ENCODE measurements at places on chromosomes 11 and 22. TPM values are rescaled to one million over a fixed set of nuclear protein-coding genes. Genes with fewer than 3 reads are reported as not detected.
A peak's percentile ranks its signal among the peaks of the same experiment; 100 is the strongest.

Gene SLC6A5
- total RNA-seq, result not detected

Gene NUP160
- 98.6 TPM for total RNA-seq

Gene RFPL1
- not detected for total RNA-seq

Gene TOP3B
- 51.9 TPM for total RNA-seq

Gene TMEM45B
- total RNA-seq, result 0.24 TPM

Gene HBG2
- not detected for total RNA-seq

Gene ACRV1
- not detected for total RNA-seq

Gene OR10D3
- total RNA-seq, result not detected

Gene GP1BB
- total RNA-seq, result not detected

GRCh38 chr11:108916290-108916689, 251.4 kb downstream of the DDX10 start:
- no peak for DNase-seq

DNA sequence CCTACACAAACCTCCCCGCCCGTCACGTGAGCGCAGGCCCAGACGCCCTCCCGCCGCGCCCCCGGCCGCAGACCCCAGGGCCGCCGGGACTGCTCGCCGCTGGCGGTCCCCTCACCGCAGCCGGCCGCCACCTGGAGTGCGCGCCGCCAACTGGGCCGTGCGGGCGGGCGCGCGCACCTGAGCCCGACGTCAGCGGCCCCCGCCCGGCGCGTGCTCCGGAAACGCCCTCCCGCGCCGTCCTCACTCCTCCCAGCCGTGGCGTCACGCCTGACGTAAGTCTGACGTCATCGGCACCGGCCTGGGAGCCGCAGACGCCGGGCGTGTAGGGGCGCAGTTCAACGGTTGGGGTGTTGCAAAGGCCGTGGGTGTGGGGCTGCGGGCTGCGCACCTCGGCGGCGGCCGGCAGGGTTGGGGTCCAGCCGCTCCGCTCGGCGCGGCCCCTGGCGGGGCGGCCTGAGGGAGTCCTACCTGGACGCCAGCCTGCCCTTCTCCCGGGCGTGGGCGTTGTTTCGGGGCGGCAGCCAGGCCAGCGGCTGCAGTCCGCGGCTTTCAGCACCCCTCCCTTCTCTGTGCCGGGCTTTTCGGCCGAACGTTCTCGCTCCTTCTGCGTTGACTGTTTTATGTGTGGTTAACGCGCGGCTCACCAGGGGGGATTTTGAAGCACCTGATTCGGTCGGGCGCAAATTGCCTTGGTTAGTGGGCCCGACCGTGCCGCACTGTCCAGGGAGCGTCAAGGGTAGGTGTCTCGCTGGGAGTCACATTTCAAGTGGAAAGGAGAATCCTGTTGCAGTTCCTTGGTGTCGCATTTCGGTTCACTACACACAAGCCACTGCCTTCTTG, at the start of gene JOSD1:
TSS of gene JOSD1 (minus strand) at position 155 of the 840 bp plus-strand sequence. CDS start 956 bp downstream, outside the sequence.
- DNase-seq, result peak; percentile 98

DNA sequence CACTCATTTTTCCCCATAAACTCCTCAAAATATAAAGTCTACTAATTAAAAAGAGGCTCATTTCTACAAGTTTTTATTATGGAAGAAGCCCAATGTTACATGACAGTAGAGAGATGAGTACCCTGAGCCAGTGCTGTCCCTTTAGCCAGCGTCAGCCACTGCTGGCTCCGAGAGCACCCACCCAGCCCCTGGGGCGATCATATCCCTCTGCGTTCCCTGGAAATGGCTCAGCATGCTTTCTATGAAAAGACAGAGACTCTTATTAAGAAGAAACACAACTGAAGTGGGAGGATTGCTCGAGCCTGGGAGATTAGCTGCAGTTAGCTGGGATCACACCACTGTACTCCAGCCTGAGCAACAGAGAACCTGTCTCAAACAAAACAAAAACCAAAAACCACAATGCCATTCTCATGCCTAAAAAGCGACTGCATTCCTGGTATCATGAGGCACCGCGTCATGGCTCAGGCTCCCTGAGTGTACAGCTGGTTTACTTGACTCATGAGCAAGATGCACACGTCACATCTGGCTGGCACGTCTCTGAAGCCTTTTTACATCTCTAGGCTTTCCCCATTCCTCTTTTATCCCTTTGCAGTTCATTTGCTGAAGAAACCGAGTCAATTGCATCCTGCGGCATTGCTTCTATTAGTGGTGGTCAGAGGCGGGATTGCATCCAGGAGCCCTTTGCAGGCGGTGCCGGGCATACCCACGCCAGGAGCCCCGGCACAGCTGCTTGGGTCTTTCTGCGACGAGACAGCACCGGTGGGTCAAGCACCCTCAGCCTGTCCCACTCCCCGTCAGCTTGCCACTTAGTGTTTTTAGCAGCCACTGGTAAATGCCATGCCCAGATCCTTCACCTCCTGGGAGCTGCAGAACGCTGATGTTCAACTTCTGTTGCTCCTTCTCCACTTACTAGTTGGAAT, 119.9 kb downstream of the CTTN start:
- no peak for DNase-seq

DNA sequence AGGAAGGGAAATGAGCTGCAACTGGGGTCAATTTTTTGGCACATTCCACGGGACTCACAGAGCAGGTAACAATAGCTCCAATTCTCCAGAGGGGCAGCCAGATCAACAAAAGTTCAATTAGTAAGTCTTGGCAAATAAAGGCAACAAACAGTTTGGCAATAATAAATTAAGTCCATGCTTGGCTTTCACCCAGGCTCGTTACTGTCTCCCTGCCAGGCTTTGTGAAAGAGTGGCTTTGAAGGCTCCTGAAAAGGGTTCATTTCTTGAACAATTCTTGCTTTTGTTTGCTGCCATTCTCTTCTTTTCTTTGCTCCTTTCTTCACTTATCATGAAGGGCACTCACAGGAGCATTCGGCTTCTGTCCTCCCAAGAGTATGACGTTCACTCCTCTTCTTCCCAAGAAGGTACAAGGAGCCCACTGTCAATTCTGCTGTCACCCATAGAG, 123.3 kb downstream of the APIP start:
- no peak for DNase-seq

GRCh38 chr11:118240999-118241763, 11.0 kb downstream of the MPZL3 start:
- DNase-seq, result peak; percentile 66

DNA sequence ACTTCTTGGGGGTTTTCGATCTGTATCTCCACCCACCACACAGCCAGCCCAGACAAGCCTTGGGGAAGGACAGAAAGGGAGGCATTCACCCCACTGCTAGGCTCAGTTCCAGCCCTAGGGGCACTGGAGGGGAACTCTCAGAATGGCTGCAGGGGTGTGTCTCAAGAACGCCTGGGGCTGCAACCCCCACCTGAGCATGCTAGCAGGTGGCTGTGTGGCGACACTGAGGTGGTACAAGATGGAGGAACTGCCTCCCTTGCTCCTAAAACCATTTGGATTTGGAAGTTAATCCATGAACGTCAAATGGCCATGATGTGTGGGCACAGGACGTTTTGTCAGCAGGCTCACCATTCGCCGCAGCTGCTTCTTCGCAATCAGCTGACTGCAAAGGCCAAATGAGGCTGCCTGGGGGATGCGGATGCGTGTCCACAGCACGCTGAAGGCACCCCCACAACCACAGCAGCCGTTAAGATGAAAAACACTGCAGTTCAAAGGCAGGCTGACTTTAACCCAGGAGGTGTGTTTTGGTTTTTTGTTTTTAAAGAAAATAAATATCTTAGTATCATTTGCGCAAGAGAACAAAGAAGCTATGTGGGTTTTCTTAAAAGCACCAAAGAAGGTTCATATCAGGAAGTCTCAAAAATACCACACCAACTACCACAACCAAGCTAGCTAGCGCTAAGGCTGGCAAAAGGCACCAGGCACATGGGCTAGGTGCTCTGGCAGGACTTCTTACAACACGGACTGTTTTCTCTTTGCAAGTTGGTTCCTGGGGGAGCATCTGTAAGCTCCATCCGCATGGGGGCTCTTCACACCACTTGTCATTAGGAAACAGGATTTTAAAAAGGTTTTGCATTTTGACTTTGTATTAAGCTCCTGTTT, 22.2 kb upstream of the NAP1L4 start:
- peak; percentile 72 for DNase-seq

DNA sequence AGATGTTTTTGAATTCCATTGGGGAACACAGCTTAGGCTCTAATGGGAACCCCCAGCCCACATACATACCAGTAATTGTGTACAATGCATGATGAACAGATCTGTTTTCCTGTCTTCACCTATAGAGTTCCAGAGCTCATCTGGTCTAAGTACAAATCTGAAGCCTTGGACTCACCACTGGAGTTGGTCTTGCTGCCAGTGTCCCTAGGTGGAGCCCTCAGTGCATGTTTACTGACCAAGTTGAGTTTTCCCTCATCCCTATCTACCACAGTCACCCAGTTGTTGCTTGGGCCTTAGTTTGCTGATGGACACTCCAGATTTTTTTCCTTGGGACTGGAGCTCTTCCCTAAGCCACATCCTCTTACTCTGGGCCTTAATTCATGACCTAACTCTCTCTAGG, 159.2 kb upstream of the DDI1 start:
- DNase-seq, result no peak

- no peak for DNase-seq
These were observed 6.0 kb downstream of the PARVG start for GRCh38 chr22:44186737-44187136.

GRCh38 chr11:36405585-36406367, 104.3 kb downstream of the TRAF6 start:
- no peak for DNase-seq

DNA sequence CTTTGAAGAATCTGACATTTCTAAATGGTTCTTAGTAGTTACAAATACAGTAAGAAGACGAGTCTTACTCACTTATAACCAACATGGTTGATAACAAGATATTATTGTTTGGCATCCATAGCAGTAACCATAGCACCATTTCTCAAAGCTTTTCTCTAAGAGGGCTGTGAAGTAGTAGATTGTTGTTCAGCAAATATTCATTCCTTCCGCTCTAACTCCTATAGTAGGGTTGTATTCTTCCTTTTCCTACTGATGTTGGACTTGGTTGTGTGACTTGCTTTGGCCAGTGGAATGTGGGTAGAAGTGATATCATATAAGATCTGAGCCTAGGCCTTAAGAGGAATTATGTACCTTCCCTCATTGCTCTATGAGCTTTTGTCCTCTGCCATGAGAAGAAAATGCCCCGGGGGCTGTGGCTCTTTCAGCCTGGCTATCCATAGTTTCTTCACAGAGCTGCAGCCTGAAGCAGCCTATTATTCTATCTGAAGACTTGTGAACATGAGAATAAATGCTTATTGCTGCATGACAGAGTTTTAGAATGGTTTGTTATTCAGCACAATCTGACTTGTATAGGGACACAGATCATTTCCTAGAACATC, 28.9 kb upstream of the ZBED5 start:
- no peak for DNase-seq

GRCh38 chr11:123301013-123301591, 106.1 kb upstream of the CLMP start:
- DNase-seq, result no peak

DNA sequence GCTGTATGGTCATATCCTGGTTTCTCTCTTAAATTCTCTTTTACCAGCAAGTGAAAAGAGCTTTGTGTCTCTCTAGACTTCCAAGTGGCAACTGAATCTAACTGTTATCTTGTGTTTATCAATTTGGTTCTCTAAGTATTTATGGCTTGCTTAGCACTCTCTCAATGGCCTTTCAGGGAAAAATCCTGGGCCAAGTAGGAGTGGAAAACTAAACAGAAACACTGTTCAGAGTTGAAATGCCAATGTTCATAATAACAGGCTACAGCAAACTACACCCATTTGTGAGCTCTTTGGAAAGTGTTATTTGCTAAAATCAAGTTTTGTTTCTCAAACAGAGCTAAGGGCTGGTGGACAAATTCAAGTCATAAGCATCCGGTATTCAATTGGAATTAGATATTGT, 10.1 kb downstream of the MMP12 start:
- no peak for DNase-seq

DNA sequence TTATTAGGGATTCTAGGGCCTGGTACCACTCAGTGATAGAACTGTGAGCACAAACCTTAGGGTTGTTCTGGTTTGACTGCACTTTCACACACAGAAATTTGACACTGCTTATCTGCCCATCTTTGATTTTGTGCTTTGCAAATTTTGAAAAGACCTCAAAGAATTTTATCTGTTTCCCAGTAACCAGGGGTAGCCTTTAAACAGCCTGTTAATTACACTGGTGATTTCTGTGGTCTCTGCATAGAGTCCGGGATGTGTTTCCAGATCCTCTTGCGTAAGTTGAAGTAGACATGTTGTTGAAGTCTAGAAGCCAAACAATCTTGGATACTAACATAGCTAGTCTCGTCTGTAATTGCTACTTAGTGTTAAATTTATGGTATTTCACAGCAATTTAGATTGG, 75.3 kb downstream of the C22orf31 start:
- no peak for DNase-seq

DNA sequence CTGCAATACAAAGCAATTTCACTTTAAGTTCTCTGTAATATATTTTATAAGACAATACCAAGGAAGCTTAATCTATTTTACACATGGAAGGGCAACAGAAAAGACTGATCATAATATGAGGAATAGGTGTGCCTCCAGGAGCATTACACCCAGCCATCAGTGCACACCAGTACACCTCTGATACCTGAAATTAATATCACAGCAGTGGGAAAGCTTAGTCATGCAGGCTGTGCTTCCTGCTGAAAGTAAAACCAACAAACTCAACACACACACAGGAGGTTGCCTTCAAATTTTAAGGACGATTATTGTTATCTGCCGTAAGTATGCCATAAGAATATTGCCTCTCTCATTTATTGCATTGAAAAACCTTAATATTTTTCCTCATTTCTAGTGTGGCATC, 1119.1 kb upstream of the TENM4 start:
- no peak for DNase-seq

DNA sequence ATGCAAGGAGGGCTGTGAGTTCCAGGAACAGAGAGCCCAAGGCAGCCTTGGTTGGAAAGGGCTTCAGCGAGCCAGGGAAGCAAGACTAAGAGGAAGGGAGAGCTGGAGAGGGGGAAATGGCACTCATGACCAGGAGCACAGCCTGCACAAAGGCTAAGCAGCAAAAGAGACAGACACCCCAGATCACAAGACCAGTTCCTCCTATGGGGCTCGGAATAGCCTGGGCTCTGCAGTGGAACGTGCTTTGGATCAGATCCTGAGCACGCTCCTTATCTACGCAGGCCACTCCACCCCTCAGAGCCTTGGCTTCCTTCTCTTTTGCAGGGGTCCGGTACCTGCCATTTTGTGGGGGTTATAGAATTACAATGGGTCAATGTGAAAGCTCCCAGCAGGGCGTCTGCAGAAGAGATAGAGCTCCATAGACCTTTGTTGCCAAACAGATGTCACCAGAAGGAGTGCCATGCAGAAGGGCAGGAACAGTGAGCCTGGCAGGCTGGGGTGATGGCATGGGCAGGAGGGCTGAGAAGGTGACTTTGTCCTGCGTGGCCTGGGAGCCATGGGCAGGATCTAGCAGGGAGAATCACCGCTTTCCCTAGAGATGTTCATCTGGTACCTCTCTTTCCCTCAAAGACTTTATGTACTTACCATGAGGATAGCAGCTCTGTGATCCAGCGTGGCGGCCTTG, 33.8 kb downstream of the ZC3H7B start:
- no peak for DNase-seq

DNA sequence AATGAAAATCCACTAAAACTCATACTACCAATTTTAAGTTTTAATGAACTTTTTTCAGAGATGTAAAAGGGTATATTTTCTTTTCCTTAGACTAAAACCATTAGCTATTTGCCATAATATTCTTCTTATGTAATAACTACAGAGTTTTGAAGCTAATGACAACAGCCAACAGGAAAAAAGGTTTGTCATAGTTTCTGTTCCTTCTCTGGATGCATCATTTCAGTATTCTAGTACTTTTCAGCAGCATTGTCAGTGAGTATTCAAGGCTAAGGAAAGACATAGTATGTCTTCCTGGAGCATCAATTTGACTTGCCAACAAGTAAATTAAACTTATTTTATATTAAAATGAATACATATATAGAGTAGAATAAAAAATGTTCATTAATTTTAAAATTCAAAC, 166.0 kb downstream of the METTL15 start:
- DNase-seq, result no peak

All from activated T-helper 1 cell treated with anti-CD3 and anti-CD28 coated beads, Interleukin-12 subunit alpha, Interleukin-12 subunit beta, Interleukin-2, Interleukin-4 antibody, amounts not matched to agents 30 ng/mL and 10 ng/mL and 1 ng/mL, durations not matched to agents 14 hours and 24 hours and 36 hours (primary cell).